ENCODE measurements at places on chromosomes 11 and 22. TPM values are rescaled to one million over a fixed set of nuclear protein-coding genes. Genes with fewer than 3 reads are reported as not detected.

The HBG2 gene
- 0.82 TPM for total RNA-seq

The ADM2 gene
- 0.36 TPM for total RNA-seq

The OR4A16 gene
- total RNA-seq: not detected

The DNAJB7 gene
- not detected for total RNA-seq

The NELL1 gene
- total RNA-seq: 0.26 TPM

The HTR3B gene
- not detected for total RNA-seq
